ENCODE measurements at places on chromosomes 7 and 10. TPM values are rescaled to one million over a fixed set of nuclear protein-coding genes. Genes with fewer than 3 reads are reported as not detected.

Gene C7orf33
- not detected for total RNA-seq

Gene SPDYE8
- total RNA-seq: not detected

Gene TRPV6
- not detected for total RNA-seq

Gene FBXO24
- 0.54 TPM for total RNA-seq

Gene ITPRID1
- not detected for total RNA-seq

Gene AKR1C3
- 0.87 TPM for total RNA-seq

Gene EBLN1
- total RNA-seq: not detected

Gene CCSER2
- total RNA-seq: 43.8 TPM
